ENCODE measurements at places on chromosomes 11 and 22.

DNA sequence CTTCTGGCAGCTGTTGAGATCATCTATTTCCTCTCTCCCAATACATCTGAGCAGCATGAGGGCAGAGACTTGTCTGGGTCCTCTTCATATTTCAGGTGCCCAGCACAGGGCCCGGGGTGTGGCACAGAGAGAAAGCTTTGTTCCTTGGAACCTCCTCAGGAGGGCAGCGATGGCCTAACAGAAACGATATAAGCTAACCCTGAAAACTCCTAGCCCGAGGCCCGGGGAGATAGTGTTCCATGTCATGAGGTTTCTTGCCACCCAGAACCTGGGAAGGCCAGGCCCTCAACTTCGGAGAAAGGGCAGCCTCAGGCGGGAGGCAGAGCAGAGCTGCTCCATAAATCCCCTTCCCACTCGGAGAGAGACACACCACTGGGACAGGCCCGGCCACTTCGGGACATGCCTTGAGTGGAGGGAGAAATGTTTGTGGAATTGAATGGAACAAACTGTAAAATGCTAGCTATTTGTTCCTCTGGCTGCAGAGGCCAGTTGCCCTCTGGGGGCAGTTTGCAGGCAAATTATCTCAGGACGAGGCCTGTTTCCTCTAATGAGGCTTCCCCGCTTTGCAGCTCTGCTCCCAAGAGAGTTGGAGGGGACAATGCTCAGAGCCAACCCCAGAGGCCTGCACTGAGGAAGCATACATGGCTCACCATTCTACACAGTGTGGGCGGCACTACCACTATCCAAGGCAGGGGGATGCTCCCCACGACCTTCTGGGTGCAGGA is 11.6 kb downstream of the ARRB1 start:
- no peak for DNase-seq

GRCh38 chr11:106001304-106002012 is 20.6 kb downstream of the MSANTD4 start:
- no peak for DNase-seq

DNA sequence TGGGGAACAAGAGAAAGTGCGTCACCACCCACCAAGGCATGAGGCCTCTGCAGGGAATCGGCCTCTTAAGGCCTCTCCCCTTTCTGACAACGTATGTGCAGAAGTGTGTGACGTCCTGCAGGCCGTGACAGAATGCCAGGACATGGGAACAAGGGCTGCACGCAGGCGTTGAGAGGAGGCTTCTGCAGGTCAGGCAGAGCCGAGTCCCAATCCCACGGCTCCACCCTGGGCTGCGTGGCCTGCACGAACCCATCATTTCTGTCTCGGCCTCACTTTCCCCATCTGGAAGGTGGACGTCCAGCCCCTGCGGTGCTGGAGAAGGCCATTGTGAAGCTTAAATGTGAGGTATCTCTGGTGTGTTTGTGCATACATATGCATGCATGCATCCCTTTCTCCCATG is 61.8 kb downstream of the SHANK2 start:
- no peak for DNase-seq

DNA sequence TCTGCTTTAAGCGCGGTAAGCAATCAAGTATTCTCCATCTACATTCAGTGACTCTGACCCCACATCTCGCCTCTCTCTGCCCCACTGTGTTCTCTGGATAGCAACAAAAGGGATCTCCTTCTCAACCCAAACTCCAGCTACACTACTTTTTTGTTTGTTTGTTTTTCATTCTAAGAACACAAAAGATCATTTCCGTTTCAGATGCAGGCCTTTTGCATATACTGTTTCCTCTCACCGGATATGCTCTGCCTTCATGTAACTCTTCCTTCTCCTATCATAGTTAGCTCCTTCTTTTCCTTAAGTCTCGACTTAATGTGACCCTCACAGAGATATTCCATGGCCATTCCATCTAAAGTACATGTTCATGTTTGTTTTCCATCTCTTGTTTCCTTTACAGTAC is 179.8 kb upstream of the MTMR2 start:
- DNase-seq = no peak

DNA sequence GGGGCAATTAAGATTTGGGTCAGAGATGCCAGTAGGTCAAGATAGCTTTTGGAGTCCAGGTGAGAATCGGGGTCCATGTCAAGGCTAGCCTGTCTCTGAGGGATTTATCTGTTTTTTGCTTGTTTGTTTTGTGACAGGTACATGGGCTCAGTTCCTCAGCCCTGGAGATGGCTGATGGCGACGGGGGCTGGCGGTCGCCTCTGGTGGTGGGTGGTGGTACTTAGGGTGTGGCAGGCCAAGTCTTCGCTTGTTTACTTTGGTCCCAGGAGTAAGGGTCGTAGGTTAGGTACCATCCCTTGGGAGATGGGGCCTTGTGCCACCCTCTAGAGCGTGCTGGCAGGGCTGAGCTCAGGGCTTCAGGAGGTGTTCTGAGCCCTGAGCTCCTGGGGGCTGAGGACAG is 4.7 kb downstream of the SLC25A45 start:
- DNase-seq = no peak

DNA sequence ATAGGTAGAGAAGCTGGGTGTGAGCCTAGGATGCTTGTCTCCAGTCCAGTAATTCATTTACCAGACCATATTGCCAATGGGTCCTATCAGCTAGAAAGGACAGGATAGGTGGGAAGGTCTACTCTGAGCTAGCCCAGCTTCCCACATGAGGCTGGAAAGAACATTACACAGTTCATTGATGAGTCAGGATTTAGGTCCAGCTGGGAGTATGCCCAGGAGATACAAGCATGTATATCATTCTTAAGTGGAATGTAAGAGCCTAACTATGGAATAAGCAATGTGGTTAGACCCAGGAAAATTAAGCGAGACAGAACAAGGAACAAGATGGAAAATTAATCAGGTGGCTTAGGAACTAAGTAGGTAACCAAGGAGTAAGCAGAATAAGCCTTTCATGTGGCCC is 59.0 kb upstream of the TBCEL start:
- DNase-seq = no peak
